ENCODE measurements at places on chromosomes 2 and 18. TPM values are rescaled to one million over a fixed set of nuclear protein-coding genes. Genes with fewer than 3 reads are reported as not detected.

The C2orf80 gene
- polyA plus RNA-seq, result 28.1 TPM

The TMEM237 gene
- polyA plus RNA-seq, result 65.9 TPM

The UGT1A4 gene
- not detected for polyA plus RNA-seq

The TSPYL6 gene
- not detected for polyA plus RNA-seq

The SESTD1 gene
- 186 TPM for polyA plus RNA-seq

The SMYD5 gene
- polyA plus RNA-seq, result 4.4 TPM

The SLC8A1 gene
- 388 TPM for polyA plus RNA-seq

The SCN3A gene
- 12.8 TPM for polyA plus RNA-seq

The REG3A gene
- polyA plus RNA-seq, result not detected

The DOK6 gene
- 0.76 TPM for polyA plus RNA-seq

The DSC3 gene
- polyA plus RNA-seq, result not detected

The DSG1 gene
- not detected for polyA plus RNA-seq

The CAPN14 gene
- 0.14 TPM for polyA plus RNA-seq

The TMEM247 gene
- not detected for polyA plus RNA-seq

The WNT10A gene
- polyA plus RNA-seq, result not detected

The TRIM43 gene
- polyA plus RNA-seq, result not detected

The IMPACT gene
- polyA plus RNA-seq, result 45.0 TPM

The ZNF2 gene
- polyA plus RNA-seq, result 2.8 TPM

The PCARE gene
- 0.22 TPM for polyA plus RNA-seq

The STEAP3 gene
- not detected for polyA plus RNA-seq

The SGO2 gene
- polyA plus RNA-seq, result 10.3 TPM

The CDK5R2 gene
- 1.6 TPM for polyA plus RNA-seq

The DIPK1C gene
- polyA plus RNA-seq, result 0.60 TPM

The CHST9 gene
- not detected for polyA plus RNA-seq

The SPATA3 gene
- polyA plus RNA-seq, result not detected

All from Purkinje cell (primary cell).